ENCODE measurements at places on chromosomes 5 and 9. TPM values are rescaled to one million over a fixed set of nuclear protein-coding genes. Genes with fewer than 3 reads are reported as not detected.

DNA sequence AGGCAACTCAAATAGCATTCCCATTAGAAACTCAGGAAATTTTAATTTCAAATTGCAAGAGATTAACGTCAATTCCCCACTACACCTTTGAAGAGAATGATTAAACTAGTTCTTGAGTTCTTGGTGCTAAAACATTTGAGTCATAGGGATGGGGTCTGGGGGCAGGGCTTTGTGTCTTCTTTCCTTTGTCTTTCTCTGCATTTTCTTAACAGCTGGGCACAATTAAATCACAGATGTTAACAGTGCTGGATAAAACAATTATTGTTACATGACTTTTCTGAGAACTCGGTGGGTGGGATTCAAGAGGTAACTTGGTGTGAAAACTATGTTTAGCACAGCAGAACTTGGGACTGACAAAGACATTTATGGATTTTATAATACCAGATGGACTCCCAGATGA lies 351.9 kb upstream of the TNC start:
- no peak for DNase-seq

DNA sequence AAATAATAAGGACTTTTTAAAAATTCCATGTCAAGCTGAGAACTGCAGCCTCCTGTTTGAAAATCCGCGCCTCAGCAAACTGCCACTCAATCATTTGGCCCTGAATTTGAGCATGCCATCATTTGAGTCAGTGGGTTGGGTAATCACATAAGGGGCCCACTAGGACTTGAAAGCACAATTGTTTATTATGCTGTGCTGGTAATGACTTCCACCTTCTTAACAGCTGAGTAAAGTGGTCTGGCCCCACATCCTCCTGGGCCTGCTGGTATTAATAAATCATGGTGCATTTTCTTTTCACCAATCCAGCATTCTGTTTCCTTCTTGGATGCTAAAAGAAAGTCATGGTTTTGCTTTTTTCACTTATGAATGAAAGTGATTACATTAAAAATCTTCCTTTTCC lies 103.0 kb upstream of the CTSL start:
- no peak for DNase-seq

- DNase-seq, result peak; percentile 99
Measured at GRCh38 chr5:157384971-157385709, 74.9 kb upstream of the NIPAL4 start.

DNA sequence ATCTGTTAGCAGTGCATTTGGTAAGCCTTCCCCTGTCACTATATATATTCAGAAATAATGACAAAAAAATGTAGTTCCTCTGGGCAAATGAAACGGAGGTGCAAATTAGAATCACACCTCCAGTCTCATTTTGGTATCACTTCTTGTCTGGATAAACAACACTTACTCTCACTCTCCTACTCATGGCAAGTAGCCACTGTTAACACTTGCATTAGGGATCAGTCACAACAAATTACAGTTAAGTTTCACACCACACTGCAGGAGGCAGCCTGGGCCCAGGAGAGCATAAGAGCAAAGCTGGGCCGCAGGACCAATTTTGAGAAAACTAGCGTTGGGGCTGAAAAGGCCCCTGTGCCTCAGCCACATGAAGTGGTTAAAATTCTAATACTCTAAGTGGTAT lies 161.0 kb downstream of the ELAVL2 start:
- no peak for DNase-seq

DNA sequence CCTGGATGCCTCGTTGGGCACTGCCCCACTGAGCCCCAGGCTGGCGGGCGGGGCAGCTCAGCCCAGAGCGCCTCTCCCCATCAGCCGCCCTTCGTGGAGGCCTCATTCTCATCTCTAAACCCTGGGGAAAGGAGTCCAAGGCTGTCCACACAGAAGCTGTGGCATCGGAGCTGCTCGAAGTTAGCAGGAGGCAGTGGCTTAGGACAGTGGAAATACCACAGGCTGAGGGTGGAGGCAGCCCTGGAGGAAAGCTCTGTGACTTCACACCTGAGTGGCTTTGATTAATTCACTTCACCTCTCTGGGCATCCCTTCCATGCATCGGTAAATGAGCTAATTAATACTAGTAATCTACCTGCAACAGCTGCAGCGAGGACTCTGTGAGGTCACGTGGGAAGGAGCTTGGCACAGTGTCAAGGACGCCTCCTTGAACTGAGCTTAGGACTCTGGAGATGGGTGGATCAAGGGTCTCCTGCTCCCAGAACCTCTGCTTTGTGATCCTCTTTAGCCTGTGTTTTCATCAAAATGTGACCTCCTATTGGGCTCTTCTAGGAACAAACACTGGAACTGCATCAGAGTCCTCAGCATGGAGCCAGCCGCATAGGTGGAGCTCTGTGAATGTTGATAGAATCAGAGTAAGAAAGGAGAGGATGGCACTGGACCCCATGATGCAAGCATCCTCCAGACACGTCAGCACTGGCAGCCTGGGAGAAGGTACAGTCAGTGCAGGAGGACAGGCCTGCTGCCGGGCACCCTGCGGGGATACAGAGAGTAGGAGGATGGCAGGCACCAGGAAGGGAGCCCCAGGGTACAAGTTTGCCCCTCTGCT lies 842 bp upstream of the ANGPTL2 start:
- DNase-seq, result no peak

DNA sequence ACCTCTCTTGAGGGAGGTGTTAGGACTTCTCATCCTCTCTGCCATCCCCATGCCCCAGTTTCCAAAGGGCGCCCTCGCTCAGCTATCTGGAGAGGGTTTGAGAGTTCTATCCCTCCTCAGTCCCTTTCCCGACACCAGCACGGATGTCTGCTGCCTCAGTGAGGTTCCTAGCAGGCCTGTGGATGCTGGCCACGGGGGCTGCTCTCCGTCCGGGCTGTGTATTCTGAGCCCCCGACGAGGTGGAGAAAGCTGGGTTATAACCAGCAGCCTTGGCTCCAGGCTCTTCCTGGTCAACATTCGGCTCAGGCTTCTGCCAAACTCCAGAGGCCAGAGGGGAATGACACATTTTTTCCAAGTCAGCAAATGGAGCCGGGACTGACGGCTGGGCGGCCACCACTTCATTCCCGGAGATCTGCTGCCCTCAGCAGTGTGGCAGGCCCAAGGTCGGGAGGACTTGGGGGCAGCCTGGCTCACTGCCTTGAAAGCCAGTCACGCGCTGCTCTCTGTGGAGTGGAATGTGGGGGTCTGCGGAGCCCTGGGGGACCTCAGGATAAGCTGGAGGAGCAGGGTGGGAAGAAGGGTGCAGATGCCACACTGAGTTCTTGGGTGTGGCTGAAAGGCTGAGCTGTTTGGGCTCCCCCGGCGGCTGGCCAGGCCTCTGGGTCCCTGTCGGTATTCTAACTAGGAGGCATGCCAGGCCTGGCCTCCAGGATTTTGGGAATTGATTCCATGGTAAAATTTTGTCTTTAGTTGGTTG lies 27.4 kb downstream of the PTPA start:
- peak; percentile 85 for DNase-seq

DNA sequence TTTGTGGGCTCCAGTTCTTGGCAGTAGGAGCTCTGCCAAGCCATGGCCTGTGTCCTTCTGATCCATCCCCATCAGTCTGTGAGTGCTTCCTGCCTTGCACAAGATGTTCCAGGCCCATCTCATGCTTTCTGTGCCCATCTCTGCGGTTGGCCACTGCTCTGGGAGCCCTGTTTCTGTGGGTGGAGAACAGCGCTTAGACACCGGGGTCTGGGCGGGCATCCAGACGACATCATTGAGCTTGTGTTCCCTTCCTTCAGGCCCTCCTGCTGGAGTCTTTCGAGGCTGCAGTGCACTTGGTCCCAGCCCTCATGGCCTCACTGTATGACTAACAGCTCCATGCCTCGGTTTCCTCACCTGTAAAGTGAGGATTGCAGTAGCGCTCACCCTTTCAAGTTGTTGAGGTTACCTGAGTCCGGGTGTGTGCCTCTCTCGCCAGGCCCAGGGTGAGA lies 14.9 kb upstream of the CARD19 start:
- no peak for DNase-seq

GRCh38 chr9:95061916-95062595 lies 255.5 kb downstream of the FANCC start:
- no peak for DNase-seq

- no peak for DNase-seq
Measured at GRCh38 chr9:26412446-26412845, 480.2 kb downstream of the CAAP1 start.

DNA sequence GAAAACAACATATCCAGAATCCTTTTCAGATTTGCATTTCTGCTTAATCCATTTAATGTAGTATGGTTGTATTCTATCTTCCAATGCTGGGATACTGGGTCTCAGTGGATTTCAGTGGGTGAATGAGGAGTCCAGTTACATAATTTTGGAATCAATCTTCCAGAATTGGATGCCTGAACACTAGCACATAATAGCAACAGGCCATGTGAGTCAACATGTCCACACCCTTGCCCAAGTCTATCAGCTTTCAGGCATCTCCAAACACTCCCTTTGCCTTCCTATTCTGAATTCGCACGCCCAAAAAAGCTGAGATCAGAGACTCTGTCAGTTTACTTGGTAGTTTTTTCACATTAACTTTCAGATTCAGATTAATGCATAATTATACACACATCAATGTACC lies 202.6 kb downstream of the TSSK1B start:
- no peak for DNase-seq

GRCh38 chr5:1493941-1494340 lies 29.8 kb downstream of the LPCAT1 start:
- DNase-seq, result no peak

- peak; percentile 80 for DNase-seq
Measured at GRCh38 chr5:61280761-61281427, 51.2 kb upstream of the ZSWIM6 start.

DNA sequence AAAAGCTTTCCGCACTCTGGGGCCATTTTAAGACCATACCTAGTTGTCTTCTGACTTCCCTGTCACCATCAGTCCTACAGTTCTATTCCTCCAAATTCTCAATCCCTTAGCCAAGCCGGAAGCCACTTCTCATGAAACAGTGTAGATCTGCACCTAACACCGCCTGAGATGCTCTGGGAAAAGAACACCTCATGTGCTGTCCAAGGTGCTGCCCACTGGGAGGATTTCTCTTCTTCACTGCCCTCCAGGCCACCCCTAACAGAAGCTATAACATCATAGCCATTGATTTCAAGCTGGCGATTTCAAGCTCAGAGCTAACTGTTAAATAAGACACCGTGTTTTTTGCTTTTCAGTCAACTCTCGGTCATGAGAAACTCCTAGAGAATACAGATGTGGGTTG lies 559.3 kb downstream of the CCDC171 start:
- DNase-seq, result no peak

GRCh38 chr5:7464182-7464581 lies 68.2 kb downstream of the ADCY2 start:
- DNase-seq, result no peak

GRCh38 chr5:87909382-87909781 lies 359.3 kb downstream of the TMEM161B start:
- no peak for DNase-seq

- DNase-seq, result peak; percentile 68
Measured at GRCh38 chr5:169302491-169303118, 1.7 kb upstream of the SLIT3 start.

DNA sequence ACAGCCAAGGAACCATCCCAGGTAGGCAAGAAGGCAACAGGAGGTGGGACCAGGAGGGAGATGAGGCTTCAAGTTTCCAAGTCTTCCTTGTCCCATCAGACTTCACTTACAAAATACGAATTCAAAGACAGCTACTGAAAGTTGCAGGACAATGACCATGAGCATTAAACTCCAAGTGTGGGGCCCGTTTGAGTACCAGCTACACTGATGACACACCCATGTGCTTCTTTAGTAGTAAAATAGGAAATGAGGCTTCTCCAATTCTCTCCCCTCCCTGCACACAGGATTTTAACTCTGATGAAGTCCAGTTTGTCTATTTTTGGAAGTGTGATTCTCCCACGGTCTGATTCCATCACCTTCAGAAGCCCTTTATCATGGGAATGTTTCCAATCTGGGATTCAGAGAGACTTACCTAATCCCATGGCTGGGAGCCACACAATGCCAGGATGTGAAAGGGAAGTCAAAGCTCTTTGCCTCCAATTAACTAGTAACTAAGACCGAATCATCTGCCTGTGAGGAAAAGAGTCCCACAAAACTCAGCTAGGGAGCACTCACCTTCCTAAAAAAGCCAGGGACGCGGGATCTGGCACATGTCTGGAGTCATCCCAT lies 222.8 kb upstream of the MSX2 start:
- DNase-seq, result peak; percentile 98

GRCh38 chr9:136093995-136094881 lies 851 bp downstream of the NACC2 start:
- no peak for DNase-seq

DNA sequence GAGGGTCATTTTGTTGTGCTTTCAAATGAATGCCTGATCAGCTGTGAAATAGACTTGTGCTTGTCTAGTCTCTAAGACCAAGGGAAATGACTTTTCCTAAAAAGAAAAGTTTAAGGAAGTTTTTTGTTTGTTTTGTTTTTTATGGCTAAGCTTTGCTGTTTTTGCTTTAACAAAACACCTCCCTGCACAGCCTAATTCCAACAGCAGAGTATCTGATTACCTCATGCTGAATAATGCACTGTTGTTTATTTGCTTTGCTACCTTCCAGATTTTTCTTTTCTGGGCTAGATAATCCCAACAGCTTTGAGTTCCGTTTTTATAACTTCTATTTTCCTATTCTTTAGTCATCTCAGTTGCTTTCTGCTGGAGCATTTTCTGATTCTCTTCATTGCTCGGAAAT lies 95.8 kb downstream of the AOPEP start:
- DNase-seq, result peak; percentile 72

- no peak for DNase-seq
Measured at GRCh38 chr5:171707442-171707792, 78.2 kb upstream of the SMIM23 start.

- DNase-seq, result no peak
Measured at GRCh38 chr9:111925784-111926183, 29.2 kb downstream of the UGCG start.

GRCh38 chr5:82347201-82347865 lies 69.2 kb upstream of the RPS23 start:
- DNase-seq, result peak; percentile 91

The VCAN gene
- total RNA-seq, result 42.5 TPM

The SLC6A19 gene
- not detected for total RNA-seq

The NPDC1 gene
- total RNA-seq, result 8.2 TPM

The IL17B gene
- not detected for total RNA-seq

The CAMK4 gene
- total RNA-seq, result 3.9 TPM

The FNIP1 gene
- 26.4 TPM for total RNA-seq

Measured in M059J (cell line).